Stimulated activated CD4-positive, alpha-beta T cell treated with anti-CD3 and anti-CD28 coated beads, Interleukin-4, amount 100 ng/mL, for 1 hour (primary cell): ENCODE measurements at places on chromosomes 7 and 10.

GRCh38 chr7:36653008-36653662, 71.2 kb downstream of the AOAH start:
- no peak for DNase-seq

GRCh38 chr7:74307738-74308505, 18.7 kb downstream of the CLIP2 start:
- DNase-seq: no peak

GRCh38 chr10:29957907-29958331, 101.5 kb downstream of the JCAD start:
- no peak for DNase-seq

DNA sequence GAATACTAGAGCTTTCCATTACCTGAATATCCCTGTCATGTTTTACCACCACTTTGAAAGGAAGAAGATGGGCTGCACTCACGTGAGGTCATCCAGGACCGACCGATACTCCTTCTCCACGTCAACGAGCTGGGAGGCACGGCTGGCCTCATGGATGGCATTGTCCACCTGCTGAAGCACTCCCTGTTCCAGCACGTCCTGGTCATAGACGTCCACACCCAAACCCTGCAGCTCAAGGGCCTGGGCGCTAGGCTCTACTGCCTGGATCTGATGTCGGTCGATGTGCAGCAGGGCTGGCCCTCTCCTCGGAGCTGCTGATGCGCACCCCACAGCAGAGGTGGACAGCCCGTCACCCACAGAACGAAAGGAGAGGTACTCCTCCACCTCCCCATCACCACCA, 6.5 kb downstream of the ERCC6 start:
- DNase-seq: no peak

- no peak for DNase-seq
Measured at GRCh38 chr7:98163704-98164494, 47.3 kb upstream of the BHLHA15 start.

- DNase-seq: no peak
Measured at GRCh38 chr10:99341860-99342490, 12.8 kb downstream of the CNNM1 start.

GRCh38 chr10:89037096-89037495, 46.5 kb downstream of the FAS start:
- DNase-seq: no peak

GRCh38 chr7:44646176-44646920, 39.9 kb downstream of the OGDH start:
- DNase-seq: no peak

DNA sequence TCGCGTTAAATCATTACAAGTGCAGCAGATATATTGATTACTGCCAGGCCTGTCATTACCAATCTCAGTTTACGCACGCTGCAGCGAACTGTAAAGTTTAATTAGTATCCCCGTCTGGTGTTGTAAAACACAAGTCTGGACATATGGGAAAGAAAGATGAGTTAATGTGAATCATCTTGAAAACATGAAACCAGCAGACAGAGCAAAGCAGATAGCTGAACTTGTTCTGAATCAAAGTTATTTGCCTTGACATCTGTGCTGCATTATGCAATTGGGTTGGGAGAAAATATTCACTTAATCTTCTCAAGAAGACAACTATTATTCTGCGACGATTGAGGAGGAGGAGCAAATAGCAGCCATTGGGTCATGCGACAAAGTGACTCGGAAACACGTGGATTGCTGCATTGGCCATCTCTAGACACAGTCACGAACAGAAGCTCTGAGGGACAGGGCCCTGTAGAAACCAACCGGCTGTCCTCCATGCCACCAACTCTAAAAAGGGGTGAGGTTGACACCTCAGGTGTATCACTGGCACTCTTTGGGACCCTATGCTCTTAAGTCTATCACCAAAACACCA, 156.3 kb upstream of the C7orf33 start:
- no peak for DNase-seq

GRCh38 chr7:97094284-97094930, 23.1 kb upstream of the SDHAF3 start:
- DNase-seq: no peak

DNA sequence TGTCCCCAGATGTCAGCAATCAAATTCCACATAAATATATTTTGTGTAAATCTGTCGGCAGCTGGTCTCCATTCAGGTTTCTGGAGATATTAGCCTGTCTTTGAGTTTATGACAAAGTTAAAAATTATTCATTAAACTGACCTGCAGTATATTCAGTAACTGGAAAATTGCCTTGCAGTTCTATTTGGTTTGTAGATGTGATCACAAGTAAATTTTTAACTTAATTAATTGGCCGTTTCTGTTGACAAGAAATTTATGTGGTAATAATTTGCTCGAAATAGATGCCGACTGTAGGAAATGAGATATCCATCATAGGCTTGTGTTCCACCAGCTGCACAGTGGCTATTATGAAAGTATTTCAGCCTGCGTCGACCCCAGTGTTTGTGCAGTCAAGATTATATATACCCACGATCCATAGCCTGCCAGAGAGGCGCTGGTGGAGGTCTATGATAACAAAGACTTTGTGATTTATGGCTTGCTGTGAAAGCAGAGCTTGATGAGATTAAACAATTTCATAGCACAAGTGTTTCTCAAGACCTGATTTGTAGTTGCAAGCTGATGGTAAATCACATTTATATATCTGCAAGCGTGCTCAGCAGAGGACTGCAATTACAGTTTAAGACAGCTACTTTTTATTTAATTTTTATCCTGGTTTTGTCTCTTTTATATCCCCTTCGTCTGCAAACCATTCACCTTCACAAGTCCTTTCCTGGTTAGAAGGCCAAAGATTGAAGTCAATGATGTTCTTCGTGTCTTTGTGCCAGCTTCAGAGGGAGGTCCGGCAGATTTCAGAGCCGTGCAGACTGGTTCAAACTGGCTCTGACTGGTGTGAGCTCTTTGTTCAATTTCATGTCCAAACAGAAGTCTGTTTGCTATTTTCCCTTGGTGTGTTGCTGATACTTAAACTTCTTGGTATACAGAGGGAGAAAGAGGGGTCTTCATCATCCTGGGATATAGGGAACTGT, 850.9 kb downstream of the LRMDA start:
- DNase-seq: no peak

GRCh38 chr7:25262586-25262985, 34.3 kb upstream of the NPVF start:
- DNase-seq: no peak

GRCh38 chr10:33123680-33124079, 165.7 kb upstream of the ITGB1 start:
- DNase-seq: no peak

DNA sequence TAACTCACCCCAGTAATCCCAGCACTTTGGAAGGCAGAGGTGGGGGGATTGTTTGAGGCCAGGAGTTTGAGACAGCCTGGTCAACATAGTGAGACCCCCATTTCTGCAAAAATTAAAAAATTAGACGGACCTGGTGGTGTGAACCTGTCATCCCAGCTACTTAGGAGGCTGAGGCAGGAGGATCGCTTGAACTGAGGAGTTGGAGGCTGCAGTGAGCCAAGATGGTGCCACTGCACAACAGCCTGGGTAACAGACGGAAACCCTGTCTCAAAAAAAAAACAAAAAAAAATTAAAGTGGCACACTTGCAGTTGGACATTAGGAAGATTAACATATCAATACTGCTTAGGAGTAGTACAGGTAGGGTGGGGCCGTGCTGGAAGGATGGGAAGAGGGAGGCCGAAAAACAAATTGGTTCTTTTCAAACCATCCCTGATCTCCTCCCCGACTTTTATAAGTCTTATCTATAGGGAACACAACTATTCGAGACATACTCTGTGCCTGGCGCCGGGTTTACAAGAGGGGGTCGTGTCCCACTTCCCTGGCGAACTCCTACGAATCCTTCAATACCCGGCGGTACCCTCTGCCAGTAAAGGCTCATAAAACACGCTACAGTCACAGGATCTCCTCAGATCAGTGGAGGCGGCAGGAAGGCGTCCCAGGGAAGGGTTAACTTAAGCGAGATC, 628 bp downstream of the TAF6 start:
- no peak for DNase-seq

GRCh38 chr7:1446620-1447032, 12.6 kb downstream of the MICALL2 start:
- DNase-seq: no peak

- no peak for DNase-seq
Measured at GRCh38 chr7:140049339-140050024, 13.3 kb downstream of the PARP12 start.

DNA sequence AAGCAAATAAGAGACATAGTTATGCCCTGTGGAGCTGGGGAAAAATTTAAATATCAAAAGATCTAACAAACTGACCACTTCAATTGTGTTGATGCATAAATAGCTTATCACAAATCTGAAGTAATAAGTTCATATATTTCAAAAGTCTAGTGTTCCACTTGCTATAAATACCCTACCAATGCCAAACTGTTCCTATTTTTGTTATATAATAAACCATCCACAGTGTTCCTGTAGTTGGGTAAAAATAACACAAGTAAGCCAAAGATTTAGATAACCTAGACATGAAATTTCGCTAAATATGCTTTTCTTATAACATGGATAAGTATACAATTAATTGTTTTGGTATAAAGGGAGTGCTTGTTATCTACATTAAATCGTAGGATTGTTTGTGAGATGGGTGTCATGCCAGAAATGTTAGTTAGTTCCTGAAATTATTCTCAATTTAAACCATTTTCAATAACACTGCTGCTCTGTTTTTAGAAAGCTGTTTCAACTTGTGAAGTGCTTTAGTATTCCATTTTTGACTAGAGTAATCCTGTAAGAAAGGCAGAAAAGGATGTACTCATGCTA, 85.5 kb downstream of the CACNA2D1 start:
- no peak for DNase-seq

DNA sequence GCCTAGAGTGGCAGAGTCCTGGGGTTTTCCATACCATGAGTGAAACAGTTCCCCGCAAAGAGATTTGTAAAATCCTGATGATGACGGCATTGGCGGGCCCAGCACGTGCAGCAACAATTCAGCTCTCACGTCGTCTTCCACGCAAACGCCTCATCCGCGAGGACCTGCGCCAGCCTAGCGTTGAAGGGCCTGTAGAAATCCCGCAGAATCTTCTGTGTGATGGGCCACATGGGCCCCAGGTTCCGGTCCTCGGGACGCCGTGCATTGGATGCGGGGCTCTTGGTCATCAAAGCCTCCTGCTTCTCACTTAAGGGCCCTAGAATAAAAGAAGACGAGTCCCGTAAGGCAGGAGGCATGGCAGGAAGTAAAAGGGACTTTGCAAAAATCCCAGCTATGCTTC, 83.4 kb downstream of the CHST15 start:
- no peak for DNase-seq

GRCh38 chr10:124737708-124738107, 6.5 kb downstream of the FAM53B start:
- DNase-seq: no peak

- no peak for DNase-seq
Measured at GRCh38 chr10:69218831-69219230, 1.3 kb upstream of the HKDC1 start.

GRCh38 chr7:30321882-30322192, 37.4 kb downstream of the ZNRF2 start:
- no peak for DNase-seq

- no peak for DNase-seq
Measured at GRCh38 chr10:124043310-124044142, 49.9 kb downstream of the CHST15 start.

DNA sequence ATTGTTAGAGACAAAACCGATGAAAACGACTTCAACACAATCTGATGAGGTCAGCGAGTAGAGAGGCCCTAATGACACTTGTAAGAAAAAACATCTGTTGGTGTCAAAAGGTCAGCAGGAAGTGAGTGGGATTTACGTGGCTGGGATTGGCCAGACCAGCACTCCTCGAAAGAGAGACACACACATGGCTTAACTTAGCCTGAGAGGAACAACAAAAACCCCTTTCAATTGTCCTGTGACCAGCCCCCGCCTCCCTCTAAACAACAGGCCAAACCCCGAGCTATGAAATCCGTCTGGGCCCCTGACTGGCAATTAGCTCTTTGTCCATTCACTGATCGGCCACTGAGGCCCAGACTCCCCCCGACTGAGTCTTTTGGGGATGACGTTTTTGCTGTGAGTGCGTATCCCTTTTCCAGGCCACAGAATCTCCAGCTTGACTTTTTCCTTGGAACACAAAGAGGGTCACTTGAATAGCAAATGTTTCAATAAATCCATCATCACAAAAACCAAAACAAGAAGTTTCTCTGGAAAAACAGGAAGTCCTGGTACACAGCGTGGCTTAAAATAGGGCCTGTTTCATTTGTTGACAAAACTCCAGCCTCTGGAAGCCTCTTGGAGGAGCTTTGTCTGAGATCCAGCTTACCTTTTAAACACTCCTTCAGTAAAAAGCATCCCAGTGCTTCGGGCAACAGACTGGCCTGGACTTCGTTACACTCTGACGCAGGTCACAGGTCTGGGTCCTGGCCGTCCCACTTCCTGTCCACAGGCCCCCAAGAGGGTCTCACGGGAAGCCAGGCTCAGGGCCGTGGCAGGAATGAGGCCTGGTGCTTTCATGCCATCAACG, 103.0 kb downstream of the CTBP2 start:
- DNase-seq: no peak

GRCh38 chr7:157822688-157823031, 485.9 kb downstream of the DNAJB6 start:
- no peak for DNase-seq

- no peak for DNase-seq
Measured at GRCh38 chr7:123652406-123652805, 3.3 kb upstream of the LMOD2 start.

DNA sequence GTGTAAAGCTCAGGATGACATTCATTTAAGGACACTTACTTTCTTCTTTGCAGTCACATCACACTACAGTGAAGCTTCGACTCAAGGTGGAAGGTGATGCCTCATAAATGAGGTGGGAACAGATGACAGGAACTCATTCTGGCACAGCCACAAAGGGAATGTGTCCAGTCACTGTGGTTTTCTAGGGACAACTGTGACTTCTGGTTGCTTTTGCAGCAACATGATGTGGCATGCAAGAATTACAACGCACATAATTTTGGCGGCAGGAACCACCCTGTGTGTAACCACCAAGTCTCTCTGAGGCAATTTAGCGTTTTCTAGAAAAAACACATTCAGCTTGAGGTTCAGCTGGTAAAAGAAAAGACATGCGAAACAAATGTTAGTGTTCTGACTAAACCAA, 32.0 kb upstream of the FERD3L start:
- no peak for DNase-seq

DNA sequence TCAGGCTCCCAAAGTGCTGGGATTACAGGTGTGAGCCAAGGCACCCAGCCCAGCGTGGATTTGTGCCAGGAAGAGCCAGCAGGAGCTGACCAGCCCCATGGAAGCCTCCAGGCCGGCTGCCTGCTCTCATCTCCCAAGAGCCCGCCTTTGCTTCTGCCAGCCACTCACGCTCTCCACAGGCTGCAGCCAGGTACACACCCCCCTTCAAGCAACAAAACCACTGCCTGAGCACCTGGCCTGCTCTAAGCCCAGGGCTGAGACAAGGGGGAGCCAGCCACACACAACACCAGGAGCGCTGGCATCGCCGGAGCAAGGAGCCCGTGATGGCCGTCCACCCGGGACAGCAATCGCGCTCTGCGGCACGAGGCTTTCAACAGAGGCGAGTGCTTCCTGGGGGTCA, 34.5 kb downstream of the MAD1L1 start:
- no peak for DNase-seq
